ENCODE measurements at places on chromosomes 2 and 18.

DNA sequence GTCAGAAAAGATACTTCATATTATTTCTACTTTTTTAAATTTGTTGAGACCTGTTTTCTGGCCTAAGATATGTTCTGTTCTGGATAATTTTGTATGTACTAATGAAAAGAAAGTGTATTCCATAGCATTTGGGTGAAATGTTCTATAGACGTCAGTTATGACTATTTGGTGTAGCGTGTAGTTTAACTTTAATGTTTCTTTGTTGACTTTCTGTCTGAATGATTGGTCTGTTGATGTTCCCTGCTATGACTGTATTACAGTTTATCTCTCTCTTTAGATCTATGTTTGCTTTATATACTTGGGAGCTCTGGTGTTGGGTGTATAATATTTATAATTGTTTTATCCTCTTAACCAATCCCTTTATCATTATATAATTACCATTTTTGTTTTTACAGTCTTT, 352.4 kb downstream of the PTPRM start:
- DNase-seq = no peak

DNA sequence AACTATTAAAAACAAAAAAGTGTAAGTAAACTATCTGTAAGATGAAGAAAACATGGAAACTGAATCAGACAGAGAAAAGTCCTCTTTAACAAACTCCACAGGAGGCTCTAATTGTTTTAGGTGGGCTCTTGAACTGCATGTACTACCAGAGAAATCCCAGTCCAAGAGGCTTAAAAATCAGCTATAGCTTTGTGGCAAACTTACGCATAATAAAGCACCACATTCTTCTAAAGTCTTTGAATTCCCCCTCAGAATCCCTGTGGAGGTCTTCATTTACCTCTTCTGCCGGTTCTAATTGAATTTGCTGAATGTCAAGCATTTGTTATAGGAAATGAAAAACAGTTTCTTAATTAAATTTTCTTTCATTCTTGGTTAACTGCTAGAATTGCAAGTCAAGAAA, 40.8 kb downstream of the CHN1 start:
- no peak for DNase-seq

DNA sequence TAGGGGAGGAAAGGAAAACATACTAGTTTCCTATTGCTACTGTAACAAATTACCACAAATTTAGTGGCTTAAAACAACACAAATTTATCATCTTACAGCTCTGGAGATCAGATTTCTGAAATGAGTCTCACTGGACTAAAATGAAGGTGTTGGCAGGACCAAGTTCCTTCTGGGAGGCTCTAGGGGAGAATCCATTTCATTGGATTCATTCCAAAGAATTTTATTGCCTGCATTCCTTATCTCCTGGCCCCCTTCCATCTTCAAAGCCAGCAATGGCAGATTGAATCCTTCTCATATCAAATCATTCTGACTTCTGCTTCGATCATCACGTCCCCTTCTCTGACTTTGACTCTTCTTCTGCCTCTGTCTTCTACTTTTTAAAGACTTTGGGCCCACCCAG, 250.9 kb downstream of the IRS1 start:
- no peak for DNase-seq

- DNase-seq = no peak
Observed at GRCh38 chr2:100274076-100274475, 48.2 kb downstream of the LONRF2 start.

DNA sequence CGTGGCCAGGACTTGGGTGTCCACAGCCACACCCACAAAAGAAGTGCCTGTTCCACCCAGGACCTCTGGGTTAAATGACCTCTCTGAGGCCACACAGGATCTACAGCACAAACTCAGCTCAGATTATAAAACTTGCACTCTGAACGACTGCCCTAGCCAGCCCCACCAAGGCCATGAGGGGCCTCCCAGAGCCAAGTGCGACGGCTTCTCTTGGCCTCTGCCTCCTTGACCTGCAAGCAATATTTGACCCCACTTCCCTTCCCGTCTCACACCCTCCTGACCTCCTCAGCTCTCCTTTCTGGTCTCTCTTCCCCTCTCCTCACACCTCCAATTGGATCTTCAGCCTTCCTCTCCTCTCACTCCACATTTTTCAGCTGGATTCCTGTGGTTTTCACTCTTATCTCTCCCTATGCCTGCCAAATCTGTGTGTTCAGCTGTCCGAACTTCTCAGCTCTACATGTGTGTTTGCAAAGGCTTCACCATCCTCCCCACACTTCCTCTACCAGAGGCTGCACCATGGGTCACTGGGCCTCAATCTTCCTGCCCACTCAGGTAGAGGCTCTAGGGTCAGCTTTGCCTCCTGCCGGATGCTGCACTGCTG, 25.3 kb upstream of the STEAP3 start:
- no peak for DNase-seq

DNA sequence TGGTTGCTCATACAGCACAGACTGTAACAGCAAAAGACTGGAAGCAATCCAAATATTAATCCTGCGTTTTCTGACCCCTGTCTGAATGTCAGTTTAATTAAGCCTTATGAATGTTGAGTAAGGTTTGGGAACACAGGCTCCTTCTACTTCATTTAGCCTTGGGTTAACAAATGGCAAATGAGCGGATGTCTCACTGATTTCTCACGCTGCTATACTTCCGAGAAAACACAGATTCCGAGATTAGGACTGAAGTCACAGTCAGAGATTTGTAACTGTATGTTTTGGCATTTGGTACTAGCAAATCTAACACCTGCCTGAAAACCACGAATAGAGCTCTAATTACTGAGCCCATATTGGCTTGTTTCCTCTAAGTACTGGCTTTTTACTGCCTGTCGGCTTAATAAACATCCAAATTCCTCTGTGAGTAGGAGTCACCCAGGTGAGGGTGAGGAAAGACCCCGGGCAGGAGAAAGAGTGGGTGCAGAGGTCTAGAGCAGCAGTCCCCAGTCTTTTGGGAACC, 10.6 kb downstream of the MC5R start:
- no peak for DNase-seq

DNA sequence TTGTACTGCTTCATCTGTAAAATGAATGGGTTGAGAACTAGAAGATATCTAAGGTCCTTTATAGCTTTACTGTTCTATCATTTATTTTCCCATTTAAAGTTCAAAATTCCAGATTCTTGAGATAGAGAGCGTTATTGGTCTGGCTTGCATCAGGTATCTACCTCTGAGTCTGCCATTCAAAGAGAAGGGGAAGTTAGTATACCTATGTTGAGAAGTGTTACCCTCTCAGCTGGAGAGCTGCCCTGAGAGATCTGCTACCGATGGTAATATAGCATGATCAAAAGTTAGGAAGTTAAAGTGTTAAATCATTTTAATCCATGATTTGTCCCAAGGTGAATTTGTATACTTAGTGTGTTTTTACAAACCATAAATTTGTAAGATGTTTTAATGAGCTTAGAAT, 7.4 kb downstream of the EPC2 start:
- no peak for DNase-seq

- no peak for DNase-seq
Observed at GRCh38 chr2:103808814-103809213, 1045.1 kb upstream of the POU3F3 start.

- no peak for DNase-seq
Observed at GRCh38 chr18:75377258-75377657, 50.2 kb downstream of the SMIM21 start.

DNA sequence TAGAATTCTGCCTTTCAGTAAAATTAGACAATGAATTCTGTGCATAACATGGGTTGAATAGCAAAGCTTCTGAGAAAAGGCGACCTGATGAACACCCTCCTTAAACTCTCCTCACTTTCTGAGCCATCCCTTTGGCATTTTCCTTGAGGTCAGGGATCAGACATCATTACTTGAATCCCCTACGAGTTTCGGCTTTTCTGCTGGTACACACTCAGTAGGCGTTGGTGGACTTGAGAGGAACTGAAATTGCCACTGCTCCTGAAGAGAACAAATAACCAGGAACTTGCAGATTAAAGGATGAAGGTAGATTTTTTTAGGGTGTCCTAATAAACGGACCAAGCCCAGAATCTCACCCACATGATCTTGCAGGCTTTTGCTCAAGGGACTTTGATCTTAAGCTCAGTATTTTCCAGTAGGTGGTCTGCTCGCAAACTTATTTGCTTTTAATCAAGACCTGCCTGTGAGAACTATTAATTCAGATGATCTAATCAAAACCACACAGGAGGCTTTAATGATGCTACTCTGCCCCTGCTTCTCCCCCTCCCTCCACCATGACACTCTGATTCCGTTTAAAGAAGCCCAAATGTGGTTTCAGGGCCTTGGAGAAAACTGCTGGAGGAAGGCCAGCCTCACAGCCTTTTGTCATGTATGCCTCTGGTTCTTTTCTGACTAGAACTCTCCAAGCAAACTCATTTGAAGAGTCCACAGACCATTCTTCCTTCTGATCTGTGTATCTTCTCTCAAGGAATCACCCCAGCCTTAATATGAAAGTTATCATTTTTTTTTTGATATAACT, 124.9 kb downstream of the PRKCE start:
- DNase-seq = no peak

DNA sequence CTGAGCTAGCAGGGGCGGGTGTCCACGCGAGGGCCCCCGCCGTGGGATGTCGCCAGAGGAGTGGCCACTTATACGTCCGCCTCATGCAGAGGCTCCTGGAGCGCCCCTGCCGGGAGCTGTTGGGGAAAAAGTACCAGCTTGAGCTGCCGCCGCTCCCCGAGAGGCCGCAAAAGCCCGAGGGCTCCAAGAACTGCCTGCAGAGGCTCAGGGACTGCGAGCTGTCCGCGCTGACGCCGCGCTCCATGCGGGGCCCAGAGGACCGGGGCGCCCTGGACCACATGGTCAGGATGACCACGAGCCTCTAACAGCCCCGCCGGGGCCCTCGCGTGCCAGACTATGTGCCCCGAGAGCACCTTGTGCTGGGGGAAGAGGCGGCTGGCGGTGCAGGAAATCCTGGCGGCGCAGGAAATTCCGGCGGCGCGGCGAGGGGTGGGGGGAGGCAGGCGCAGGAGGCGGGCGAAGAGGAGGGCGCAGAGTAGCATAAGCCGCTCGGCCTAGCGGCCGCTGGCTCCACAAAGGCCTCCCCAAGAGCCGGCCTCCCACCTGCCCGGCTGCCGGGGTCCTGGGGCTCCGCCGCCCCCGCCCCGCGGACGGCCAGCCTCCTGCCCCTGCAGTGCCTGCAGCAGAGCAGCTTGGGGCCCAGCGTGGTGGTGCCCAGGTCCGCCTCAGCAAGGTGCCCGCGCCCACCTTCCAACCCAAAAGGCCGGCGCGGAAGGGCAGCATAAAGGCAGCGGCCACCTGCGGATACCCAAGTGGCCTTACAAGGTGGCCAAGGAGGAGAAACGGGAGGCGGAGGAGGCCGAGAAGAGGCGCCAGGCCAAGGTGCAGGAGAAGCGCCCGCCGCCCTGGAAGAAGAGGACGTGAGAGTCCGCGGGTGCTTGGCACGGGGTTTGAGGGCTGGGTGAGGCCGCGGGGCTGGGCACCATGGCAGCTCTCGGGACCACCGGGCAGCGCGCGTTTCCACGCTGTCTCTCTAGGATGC, 42.1 kb upstream of the TRIM43B start:
- DNase-seq = no peak

- no peak for DNase-seq
Observed at GRCh38 chr2:157473581-157473980, 29.7 kb upstream of the CYTIP start.

- no peak for DNase-seq
Observed at GRCh38 chr18:46096651-46097300, 1.3 kb downstream of the ATP5F1A start.

DNA sequence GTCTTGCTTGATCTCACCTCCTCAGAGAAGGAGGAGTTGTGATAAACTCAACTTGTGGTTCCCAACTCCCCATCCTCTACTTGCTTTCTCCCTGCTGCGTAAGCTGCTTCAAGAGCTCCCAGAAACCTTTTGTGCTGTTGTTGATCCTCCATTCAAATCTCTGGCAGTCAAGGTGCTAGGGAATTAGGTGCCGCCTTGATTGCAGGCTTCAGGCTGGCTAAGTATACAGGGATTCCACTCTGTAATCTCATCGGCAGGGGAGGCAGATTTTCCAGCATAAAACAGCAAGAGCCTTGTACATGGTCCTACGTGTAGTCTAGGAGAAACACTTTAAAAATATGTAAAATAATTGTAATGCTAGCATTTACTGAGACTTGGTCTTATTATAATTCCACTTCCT, 116.2 kb upstream of the DDX18 start:
- DNase-seq = no peak

DNA sequence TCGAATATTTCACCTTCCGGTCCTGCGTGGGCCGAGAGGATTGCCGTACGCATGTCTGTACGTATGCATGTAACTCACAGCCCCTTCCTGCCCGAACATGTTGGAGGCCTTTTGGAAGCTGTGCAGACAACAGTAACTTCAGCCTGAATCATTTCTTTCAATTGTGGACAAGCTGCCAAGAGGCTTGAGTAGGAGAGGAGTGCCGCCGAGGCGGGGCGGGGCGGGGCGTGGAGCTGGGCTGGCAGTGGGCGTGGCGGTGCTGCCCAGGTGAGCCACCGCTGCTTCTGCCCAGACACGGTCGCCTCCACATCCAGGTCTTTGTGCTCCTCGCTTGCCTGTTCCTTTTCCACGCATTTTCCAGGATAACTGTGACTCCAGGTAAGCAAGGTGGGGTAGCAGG, at the start of gene SERPINB5:
TSS of gene SERPINB5 (plus strand) at position 291 of the 400 bp plus-strand sequence. CDS start 7,471 bp downstream, outside the sequence.
- DNase-seq = peak; percentile 94

DNA sequence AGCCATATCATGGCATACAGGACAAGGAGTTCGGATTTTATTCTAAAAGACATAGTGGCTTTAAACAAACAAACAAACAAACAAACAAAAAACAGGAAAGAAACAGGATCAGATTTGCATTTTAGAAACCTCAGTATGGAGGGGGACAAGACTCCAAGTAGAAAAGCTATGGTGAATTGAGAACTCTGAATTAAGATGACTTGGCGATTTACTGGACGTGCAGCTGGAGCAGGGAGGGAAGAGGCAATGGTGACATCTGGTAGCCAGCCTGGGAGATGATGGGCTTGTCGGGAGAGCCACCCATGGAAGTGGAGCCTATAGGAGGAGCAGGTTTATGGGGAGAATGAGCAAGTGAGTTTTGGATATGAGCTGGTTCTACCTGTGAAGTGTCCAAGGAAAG, 13.2 kb downstream of the CPLX4 start:
- DNase-seq = no peak

DNA sequence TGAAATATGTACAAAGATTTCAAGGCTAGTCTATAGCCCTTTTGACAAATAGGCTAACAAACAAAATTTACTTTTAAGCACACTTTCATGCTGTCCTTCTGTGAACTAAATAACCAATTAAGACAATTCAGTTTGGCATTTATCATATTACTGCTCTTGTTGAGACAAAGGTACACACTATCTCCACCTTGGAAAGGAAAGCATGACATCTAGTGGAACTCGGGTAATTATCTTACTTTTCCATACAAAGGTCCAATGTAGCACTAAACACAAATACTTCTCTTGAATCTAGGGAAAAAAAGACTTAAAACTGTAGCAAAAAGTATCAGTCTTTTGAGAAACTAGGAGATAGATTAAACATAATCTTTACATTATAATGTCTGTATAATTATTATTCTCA, 125.0 kb upstream of the CD226 start:
- no peak for DNase-seq

GRCh38 chr18:78939105-78939504, 40.5 kb upstream of the SALL3 start:
- DNase-seq = no peak
